ENCODE measurements at places on chromosomes 5 and 9.

DNA sequence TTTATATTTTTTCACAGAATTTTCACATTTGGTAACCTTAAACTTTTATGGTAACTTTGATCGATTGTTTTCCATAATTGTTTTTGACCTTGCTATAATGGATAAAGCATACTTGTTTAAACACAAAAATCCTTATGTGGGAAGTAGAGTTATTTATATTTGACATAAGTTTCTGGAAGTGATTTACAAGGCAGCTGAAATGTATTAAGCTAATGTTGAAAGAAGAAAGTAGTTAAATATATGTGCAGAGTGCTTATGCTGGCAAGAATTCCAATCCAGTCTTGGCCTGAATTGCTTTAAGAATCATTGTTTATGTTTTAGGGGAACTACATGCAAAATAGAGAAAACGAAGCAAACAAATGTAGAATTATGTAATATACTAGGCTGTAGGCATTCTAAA lies 763.6 kb downstream of the TAF11L14 start:
- no peak for DNase-seq

GRCh38 chr9:91873637-91874051 lies 76.4 kb downstream of the ROR2 start:
- no peak for DNase-seq

DNA sequence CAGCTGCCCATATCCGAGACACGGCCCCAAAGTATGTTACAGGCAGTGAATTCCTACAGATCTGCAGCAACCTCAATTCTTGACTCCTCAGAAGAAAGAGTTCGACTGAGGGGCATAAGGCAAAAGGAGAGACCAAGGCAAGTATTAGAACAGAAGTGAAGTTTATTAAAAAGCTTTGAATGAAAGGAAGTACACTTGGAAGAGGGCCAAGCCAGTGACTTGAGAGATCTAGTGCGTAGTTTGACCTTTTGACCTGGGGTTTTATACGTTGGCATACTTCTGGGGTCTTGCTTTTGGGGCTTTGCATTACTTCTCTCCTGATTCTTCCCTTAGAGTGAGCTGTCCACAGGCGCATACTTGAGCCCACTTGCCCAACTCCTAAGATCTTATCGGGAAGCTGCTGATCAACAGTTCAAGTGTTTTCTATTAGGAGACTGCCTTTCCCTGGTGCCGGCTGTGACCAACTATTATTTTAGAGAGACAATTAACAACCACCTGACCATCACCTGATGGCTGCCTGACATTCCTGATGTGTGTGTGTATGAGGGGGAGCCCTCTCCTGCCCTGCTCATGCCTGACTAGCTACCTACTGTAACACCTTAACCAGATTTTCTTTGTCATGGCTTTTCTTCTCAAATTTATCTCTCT lies 1.5 kb upstream of the DEPDC1B start:
- DNase-seq: no peak

DNA sequence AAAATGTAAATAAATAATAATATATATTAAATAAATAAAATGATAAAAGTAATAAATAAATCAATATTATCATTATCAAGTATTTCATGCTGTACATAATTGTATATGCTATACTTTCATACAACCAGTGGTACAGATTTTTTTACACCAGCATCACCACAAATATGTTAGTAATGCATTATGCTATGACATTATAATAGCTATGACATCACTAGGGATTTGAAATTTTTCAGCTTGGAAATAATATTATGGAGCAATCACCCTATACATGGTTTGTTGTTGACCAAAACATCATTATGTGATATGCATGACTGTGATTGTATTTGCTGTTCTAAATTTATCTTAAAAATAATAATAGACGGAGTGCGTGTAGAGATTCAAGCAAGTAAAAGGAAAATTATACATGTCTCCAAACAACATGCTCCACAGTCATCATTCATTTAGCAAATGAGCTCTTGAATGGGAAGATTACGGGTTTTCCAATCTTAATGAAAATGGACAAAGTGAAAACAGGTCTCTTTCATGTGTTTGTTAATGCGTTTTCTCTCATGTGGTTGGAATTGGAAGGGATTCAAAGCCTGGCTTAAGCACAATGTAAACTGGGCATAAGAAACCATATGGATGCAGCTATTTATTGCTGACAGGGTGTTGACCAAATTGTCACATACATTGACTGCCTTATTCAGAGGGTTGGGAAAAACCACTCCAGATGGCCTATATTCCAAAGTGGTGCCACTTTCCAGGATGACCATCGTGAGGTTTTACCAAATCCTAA lies 643.0 kb upstream of the RGMB start:
- DNase-seq: no peak

GRCh38 chr5:156879665-156880285 lies 29.7 kb downstream of the PPP1R2B start:
- no peak for DNase-seq

GRCh38 chr5:128857076-128857677 lies 108.1 kb upstream of the SLC27A6 start:
- DNase-seq: no peak

- no peak for DNase-seq
These were observed 50.9 kb downstream of the BRINP1 start for GRCh38 chr9:119318371-119318770.

Measured in mesothelial cell of epicardium (in vitro differentiated cells).